ENCODE measurements at places on chromosomes 12 and 14.

GRCh38 chr12:6923851-6924250 is 3.9 kb upstream of the ATN1 start:
- DNase-seq = peak; percentile 38

DNA sequence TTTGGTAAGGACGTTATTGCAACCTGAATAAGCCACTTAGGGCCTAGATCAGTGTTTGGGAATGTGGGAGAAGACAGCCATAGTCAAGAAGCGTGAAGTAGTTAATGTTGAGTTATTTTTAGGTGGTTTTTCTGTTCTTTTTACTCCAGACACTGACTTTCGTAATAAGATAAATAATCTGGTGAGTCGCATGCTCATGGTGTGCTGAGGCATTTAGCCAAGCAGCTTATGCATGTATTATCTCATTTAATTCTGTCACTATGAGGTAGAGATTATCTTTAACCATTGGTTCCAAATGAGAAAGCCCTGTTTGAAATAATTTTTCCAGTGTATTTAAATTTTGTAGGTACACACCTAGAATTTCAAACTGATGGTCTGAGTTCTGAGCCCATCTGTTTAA is 67.3 kb downstream of the RCOR1 start:
- DNase-seq = peak; percentile 76

- peak; percentile 76 for DNase-seq
Measured at GRCh38 chr12:39103552-39104165, 198.3 kb upstream of the CPNE8 start.

- DNase-seq = no peak
Measured at GRCh38 chr14:67977434-67978034, 158.0 kb downstream of the RAD51B start.

GRCh38 chr12:29148911-29149690 is at the start of gene FAR2:
Gene FAR2 (plus strand): TSS chr12:29149278. CDS start chr12:29270450, 121,172 bp downstream.
- peak; percentile 35 for DNase-seq

- DNase-seq = peak; percentile 92
Measured at GRCh38 chr12:1474041-1474573, 120.3 kb downstream of the FBXL14 start.

- no peak for DNase-seq
Measured at GRCh38 chr12:128709660-128710059, 114.1 kb downstream of the SLC15A4 start.

DNA sequence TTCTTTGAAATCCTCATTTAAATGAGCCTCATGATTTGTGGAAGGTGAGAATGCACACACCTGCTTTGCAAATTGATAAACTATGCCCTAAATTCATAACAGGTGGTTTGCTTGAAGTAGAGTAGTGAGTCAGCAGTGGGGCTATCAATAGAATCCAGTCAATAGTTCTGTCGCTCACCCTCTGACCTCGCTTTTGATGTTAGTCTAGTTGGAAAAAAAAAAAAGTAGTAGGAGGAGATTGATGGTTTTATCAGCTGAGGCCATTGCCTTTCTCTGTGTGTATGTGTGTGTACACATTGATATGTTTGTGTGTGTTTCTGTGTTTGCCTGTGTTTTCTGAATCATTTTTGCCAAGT is 267.3 kb downstream of the SNAPC1 start:
- no peak for DNase-seq

DNA sequence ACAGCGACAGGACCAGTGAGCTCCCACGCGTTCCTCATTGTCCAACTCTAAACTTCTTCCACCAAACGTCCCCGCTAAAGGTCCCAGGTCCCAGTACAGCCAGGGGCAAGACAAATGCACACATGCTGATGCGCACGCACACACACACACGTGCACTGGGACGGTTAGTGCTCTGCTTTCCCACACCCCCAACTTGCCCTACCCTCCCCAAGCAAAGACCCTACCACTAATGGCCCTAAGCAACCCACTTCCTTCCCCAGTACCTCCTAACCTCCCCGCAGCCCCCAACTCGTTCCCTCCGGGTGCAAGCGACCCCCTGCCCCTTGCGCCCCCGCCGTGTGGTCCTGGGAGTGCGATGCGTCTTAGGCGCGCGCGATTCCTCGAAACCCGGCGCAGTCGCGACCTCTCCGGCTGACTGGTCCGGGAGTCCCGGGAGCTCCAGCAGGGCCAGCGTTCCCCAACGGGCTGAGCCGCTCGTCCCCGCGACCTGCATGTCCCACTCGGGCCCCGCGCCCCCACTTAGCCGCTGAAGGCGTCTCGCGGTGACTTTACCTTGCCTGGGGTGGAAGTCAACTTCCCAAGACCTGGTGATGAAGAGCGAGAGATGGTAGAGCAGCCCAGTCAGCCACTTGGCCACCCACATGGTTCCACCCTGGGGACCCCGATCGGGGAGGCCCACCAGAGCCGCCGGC is 578 bp downstream of the ADAMTS20 start:
- no peak for DNase-seq

DNA sequence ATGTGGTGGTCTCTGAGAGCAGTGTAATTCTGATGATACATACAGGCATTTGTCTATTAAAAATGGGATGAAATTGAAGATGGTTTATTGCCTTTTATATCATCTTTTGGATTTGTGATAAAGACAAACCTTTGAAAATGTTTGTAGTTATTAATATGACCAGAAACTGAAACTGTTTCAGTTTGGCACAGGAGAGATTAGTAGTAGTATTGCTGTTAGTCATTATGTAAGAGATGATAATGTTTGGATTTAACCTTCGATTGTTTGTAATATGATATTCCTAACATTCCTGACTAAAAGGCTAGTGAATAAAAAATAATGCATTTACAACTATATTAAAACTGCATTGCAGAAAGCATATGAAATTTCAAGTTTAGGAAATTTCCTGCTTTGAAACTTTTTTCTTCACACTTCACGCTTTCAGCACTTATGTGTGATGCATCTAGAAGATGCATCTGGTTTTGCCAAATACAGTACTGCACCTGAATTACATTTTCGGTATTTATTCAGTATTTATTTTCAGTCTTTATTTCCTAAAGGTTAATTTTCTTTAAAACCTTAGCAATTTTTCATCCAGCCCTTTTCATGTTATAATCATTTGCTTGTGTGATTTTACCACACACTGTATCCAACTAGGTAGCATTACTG is 25.5 kb downstream of the ADIPOR2 start:
- DNase-seq = peak; percentile 38

DNA sequence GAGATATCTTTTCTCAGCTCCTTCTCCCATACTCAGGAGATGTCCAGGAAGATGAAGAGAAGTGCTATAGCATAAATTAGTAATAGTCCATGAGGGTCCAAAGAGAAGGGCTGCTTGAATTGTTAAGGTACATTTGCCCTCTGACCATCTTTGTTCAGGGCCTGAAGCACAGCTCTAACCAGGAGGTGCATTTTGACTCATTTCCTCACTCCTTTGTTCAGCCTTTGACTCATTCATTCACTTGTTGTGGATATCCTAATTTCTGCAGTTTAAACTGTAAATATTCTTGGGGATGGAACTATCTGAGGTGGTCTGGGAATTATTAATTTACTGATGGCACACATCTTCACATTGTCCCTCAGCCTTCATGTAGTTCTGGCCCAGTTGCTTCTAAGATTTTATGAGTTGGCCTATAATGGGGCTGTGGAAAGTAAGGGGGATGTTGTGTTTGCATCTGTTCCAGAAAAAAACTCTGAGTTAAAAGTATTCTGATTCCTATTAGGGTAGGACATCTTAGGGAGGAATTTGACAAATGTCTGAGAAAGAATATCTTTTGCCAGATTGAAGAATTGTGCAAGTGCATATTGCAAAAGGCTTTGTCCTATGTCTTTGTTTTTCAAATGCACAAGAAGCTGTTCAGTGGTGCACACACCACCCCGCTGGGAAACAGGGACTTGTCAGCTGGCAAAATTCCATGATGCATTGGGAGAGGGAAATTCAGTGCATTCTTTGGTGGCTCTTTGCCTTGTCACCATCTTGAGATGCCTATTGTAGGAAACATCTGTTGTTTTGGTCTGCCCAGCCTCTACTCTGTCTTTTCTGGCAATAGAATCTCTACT is 22.1 kb downstream of the SMOC1 start:
- peak; percentile 32 for DNase-seq

- no peak for DNase-seq
Measured at GRCh38 chr14:77642407-77642806, 26.0 kb upstream of the SPTLC2 start.

DNA sequence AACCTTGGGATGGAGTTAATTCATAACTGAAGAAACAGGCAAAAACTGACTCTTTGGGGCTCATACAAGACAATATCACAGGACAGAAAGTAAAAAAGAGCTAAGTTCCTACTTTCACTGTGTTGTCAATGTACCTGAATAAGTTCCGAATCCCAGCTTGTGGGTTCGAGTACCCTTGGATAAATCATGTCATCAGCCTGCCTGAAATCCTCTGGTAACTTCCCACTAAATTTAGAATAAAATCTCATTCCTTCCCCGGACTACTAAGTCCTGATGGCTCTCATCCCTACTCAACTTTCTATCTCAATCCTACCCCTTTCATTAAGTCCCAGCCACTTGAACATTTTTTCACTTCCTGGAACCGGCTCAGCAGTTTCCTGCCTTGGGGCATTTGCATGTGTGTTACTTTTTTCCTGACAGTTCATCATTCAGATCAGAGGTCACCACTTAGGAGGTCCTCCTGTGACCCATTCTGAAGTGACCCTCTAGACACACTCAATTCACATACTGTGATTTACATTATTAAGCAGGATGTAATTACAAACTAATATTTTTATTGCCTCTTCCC is 12.7 kb downstream of the ERP29 start:
- no peak for DNase-seq

DNA sequence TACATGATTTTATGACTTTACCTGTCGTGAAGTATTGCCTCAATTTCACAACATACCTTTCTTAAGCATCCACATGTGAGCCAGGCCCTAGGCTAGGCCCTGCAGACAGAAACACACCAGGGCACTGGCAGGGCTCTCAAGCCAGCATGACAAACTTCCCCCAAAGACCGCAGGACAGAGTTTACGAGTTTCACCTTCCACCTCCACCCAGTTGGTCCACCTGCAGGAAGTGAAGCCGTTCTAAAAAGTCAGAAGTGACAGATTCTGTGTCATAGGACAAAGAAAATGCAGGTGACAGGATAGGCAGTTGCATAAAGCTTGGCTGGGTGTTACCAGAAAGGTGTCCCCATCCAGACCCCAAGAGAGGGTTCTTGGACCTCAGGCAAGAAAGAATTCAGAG is 382.3 kb downstream of the PCNX1 start:
- DNase-seq = no peak

DNA sequence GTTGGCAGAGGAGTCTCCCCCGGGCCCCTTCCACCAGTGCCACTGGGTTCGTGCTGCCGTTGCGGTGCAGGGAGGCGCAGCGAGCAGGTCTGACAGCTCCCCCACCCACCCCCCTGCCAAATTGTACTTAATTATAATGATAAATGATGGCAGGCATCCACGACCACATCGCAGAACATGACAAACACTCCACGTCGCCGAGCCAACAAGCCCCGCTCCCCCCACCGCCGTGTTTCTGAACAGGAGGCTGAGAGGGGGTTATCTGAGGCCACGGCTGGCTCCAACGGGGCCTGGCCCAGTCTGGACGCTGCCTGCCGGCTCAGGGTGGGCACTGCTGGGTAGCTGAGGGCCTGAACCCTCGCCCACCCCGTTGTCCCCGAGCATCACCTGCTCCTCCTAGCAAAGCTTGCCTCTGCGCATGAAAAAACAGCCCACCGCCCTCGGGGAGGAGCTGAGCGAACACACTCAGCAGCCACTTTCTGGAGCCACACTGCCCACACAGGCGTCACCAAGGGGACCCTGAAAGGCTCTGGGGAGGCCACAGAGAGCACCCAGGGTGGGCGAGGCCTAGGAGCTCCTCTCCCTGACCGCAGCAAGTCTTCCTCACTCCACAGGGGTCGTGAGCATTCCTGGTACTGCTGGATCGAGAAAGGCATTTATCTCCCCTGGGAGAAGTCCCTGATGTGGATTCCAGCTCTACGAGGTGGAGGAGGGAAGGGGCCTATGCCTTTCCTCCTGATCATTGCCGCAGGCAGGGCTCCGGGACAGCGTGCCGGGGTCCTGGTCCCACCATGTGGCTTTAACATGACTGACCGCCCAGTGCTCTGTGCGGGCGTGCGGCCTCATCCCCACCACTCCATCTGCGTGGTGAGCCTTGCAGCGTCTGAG is 35.4 kb upstream of the DIO3 start:
- no peak for DNase-seq

- DNase-seq = no peak
Measured at GRCh38 chr12:82870771-82871377, 184.2 kb downstream of the TMTC2 start.

DNA sequence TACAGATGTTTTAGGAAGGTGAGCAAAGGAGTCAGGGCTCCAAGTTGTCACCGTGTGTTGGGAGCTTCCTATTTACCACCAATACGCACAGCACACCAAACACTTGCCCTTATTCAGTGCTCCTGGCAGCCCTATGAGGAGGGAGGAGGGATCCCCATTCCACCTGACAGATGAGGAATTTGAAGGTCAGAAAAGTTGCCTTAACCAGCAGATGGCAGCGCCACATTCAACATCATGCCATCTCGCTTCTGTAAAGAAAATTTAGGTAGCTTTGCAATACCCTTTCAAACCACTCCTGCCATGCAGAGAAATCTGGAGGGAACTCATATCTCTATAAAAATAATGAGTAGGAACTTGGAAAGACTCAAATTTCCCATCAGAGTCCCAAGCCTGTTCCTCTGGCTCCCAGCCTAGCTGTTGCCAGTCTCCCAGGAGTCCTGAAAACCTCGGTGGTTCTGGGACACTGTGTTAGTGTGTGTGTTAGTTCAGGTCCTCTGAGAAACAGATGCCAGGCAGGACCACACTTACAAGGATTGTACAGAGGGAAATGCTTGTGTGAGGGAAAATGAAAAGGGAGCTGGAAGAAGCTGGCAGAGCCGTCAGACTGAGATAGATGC is 410.5 kb downstream of the MED13L start:
- no peak for DNase-seq

DNA sequence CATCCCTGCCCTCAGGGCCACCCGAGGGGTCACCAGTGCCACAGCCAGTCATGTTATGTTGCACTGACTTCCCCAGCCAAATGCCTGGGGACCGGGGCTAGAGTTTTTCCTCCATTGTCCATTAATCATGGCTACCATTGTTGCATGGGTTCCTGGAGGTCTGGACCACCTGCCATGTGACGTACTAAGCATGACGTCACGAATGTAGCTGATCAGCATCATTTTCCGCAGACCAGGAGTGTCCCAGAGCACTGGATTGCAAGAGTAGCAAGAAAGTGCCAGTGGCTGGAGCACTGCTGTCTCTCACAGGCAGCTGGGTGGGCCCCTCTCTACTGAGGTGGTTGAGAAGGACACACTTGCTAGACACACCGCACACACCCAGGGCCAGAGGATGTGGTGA is 6.9 kb upstream of the C14orf180 start:
- no peak for DNase-seq

GRCh38 chr14:71062581-71063303 is 155.5 kb downstream of the PCNX1 start:
- no peak for DNase-seq

DNA sequence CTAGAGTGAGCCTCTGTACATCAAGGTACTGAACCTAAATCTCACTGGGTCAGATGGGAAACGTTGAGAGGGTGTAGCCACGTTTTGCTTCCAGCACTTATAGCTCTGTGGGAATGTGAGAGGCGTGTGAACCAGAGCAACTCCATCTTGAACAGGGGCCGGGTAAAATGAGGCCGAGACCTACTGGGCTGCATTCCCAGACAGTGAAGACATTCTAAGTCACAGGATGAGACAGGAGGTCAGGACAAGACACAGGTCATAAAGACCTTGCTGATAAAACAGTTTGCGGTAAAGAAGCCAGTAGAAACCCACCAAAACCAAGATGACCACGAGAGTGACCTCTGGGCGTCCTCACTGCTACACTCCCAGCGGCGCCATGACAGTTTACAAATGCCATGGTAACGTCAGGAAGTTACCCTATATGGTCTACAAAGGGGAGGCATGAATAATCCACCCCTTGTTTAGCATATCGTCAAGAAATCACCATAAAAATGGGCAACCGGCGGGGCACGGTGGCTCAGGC is 63.4 kb upstream of the NCOR2 start:
- no peak for DNase-seq

Data from fibroblast of the aortic adventitia (primary cell).